Calu3 (cell line): ENCODE measurements at places on chromosomes 6 and 20. TPM values are rescaled to one million over a fixed set of nuclear protein-coding genes. Genes with fewer than 3 reads are reported as not detected.
A peak's percentile ranks its signal among the peaks of the same experiment; 100 is the strongest.

GRCh38 chr6:84467296-84467695, 239.9 kb upstream of the CEP162 start:
- peak overlapping the region; percentile 56 for H3K27ac ChIP-seq
- H3K4me1 ChIP-seq = peaks cover 48% of the 10 kb centered on the region
- H3K27me3 ChIP-seq = no peaks in the 10 kb centered on the region
- no peak overlapping the region for H3K4me3 ChIP-seq
- DNase-seq = no peak

- no peak within 1 kb of the TSS for H3K27ac ChIP-seq
- H3K27me3 ChIP-seq = peaks cover 88% of the 10 kb centered on the region
- peak; percentile 79 for DNase-seq
- H3K36me3 ChIP-seq = peaks cover 5% of the 10 kb centered on the region
- H3K4me3 ChIP-seq = peak within 1 kb of the TSS; percentile 46
Observed at GRCh38 chr20:46308258-46309157, at the start of gene CDH22. Gene CDH22 (minus strand): TSS chr20:46308498. CDS start chr20:46251294, 57,204 bp downstream.

- H3K4me3 ChIP-seq = no peak overlapping the region
- H3K27ac ChIP-seq = no peak overlapping the region
- DNase-seq = no peak
- H3K36me3 ChIP-seq = no peaks in the 10 kb centered on the region
- no peaks in the 10 kb centered on the region for H3K27me3 ChIP-seq
Observed at GRCh38 chr20:24289737-24290481, 179.5 kb upstream of the SYNDIG1 start.

GRCh38 chr6:43471399-43471798, 6.0 kb upstream of the TJAP1 start:
- no peak overlapping the region for H3K4me3 ChIP-seq
- DNase-seq = no peak
- no peaks in the 10 kb centered on the region for H3K36me3 ChIP-seq
- peaks cover under 1% of the 10 kb centered on the region for H3K4me1 ChIP-seq

DNA sequence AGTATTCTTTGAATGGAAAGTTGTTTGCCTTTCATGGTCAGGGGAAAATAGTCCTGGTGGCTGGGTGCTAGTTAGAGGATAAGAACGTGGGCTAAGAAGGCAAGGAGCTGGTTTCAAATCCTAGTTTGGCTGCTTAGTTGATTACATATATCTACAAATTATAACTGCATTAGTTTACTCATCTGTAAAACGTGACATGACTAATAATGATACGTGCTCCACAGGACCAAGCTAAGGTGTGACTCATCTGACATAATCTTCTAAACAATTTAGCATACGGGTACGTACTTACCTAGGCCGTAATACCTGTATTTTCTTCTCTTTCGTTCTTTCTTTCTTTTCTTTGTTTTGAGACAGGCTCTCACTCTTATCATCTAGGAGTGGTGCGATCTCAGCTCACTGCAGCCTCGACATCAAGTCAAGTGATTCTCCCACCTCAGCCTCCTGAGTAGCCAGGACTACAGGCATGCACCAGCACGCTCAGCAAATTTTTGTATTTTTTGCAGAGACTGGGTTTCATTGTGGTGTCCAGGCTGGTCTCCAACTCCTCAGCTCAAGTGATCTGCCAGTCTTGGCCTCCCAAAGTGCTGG, 1274.2 kb upstream of the GJE1 start:
- no peaks in the 10 kb centered on the region for H3K27me3 ChIP-seq
- peak overlapping the region; percentile 12 for H3K27ac ChIP-seq
- DNase-seq = no peak
- no peaks in the 10 kb centered on the region for H3K36me3 ChIP-seq
- peak overlapping the region; percentile 34 for H3K4me3 ChIP-seq

DNA sequence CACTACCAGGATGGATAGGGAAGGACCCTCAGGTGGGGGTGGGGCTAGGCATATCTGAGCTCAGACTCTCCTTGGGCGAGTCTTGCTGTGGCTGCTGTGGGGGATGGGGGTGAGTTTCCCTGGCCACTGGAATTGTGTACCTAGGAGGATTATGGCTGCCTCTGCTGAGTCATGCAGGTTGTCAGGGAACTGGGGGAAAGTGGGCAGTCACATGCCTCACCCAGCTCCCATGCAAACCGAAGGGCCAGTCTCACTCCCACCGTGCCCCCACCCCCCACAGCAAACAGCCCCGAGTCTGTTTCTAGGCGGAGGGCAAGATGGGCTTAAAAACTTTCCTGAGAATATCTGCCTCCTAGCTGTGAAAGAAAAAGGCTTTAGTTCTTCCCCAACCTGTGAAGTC, 210.3 kb upstream of the FERMT1 start:
- H3K4me1 ChIP-seq = no peaks in the 10 kb centered on the region
- H3K27me3 ChIP-seq = peaks cover 17% of the 10 kb centered on the region
- no peak for DNase-seq
- H3K27ac ChIP-seq = no peak overlapping the region

DNA sequence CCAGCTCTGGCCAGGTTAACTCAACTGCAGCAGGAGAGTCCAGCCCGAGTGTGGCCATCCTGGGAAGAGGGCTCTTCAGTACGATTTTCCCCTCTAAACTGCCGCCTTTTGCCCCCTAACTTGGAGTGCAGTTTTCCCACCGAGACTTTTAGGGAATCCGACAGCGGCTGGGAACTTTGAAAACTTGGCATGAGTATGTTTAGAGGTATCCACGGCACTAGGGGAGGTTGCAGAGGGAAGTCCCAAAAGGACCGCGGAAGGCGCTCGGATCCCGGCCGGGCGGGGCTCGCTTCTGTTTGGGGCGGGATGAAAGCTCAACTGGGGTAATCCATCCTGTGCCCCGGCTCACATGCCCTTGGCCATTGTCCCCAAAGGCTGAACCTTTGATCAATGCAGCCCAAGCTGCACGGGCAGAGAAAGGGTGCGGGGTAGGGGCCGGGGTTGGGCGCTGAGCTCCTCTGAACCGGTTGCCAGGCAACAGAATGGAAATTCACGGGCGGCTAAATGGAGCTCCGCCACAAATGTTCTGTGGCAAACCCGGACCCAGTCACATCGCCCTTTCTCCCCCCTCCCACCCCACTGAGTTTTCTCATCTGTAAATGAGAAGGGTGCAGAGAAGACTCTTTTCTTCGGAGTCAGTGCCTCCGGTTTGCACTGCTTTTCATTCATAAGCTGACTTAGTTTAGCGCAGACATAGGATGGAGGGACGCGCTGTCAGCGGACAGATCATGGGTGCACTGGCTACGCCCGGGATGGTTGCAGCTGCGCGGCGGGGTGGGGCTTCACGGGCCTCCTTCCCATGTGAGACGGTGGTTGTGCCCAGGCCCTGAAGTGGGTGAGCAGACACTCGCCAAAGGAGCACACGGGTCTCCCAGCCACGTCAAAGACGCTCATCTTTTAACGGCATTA, 2.3 kb downstream of the BMP6 start:
- H3K27ac ChIP-seq = no peak overlapping the region
- H3K27me3 ChIP-seq = peaks cover 54% of the 10 kb centered on the region
- peak; percentile 1 for DNase-seq
- no peaks in the 10 kb centered on the region for H3K4me1 ChIP-seq
- H3K36me3 ChIP-seq = peaks cover 7% of the 10 kb centered on the region
- peak overlapping the region; percentile 59 for H3K4me3 ChIP-seq

- H3K36me3 ChIP-seq = peaks cover 65% of the 10 kb centered on the region
- peak overlapping the region; percentile 12 for H3K4me3 ChIP-seq
- no peaks in the 10 kb centered on the region for H3K27me3 ChIP-seq
- peaks cover 75% of the 10 kb centered on the region for H3K4me1 ChIP-seq
Observed at GRCh38 chr20:58017231-58017969, 211.1 kb downstream of the ANKRD60 start.

DNA sequence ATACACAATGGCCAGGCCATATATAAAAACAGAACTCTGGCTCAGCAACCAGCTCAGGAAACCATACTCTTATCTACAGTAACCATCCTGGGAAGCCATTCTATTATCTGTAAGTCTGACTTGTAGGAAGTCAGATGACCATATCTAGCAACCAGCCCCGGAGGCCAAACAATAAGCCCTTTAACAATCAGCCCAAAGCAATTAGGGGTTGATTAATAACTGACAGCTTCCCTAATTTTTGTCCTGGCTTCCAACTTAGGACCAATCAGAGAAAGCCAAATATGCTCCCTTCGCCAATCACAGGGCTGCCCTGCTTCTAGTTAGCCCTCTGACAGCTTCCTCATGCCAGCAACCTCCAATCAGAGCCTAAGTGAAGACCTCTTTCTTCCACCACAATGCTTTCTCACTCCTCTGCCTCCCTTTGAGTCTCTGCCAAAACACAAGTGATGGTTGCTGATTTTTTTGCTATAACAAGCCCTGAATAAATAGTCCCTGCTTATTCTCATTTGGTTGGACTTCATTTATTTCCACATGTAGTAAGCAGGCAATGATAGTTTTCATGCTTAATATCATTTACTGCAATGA, 37.8 kb upstream of the STXBP5 start:
- H3K36me3 ChIP-seq = no peaks in the 10 kb centered on the region
- no peak overlapping the region for H3K4me3 ChIP-seq
- no peaks in the 10 kb centered on the region for H3K27me3 ChIP-seq
- no peaks in the 10 kb centered on the region for H3K4me1 ChIP-seq

GRCh38 chr6:89842228-89842627, 12.5 kb downstream of the CASP8AP2 start:
- DNase-seq = no peak
- H3K4me3 ChIP-seq = no peak overlapping the region
- no peak overlapping the region for H3K27ac ChIP-seq
- no peaks in the 10 kb centered on the region for H3K27me3 ChIP-seq
- H3K4me1 ChIP-seq = peaks cover 15% of the 10 kb centered on the region
- peaks cover 7% of the 10 kb centered on the region for H3K36me3 ChIP-seq

DNA sequence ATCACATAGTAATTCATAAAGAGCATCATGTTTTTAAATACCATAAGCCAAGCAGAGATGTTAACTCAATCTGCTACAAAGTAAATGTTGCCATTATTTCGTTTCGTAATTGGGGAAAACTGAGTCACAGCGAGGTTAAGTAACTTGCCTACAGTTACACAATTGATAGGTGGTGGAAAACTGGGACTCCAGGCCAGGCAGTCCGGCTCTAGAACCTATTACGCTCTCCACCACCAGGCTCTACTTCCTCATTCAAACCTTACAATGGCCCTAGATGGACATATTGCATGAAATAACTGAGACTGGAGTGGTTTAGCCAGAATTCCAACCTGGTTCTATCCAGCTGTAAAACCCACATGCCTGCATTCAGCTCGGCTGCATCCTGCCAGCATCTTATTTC, 58.2 kb downstream of the LINC00237 start:
- H3K4me3 ChIP-seq = no peak overlapping the region
- no peak overlapping the region for H3K27ac ChIP-seq
- no peak for DNase-seq
- no peaks in the 10 kb centered on the region for H3K36me3 ChIP-seq
- H3K27me3 ChIP-seq = no peaks in the 10 kb centered on the region

GRCh38 chr6:149855040-149855654, 9.0 kb downstream of the LRP11 start:
- H3K27ac ChIP-seq = peak overlapping the region; percentile 91
- no peaks in the 10 kb centered on the region for H3K27me3 ChIP-seq
- peaks cover 59% of the 10 kb centered on the region for H3K36me3 ChIP-seq
- DNase-seq = peak; percentile 70
- peak overlapping the region; percentile 68 for H3K4me3 ChIP-seq

- no peaks in the 10 kb centered on the region for H3K4me1 ChIP-seq
- no peaks in the 10 kb centered on the region for H3K36me3 ChIP-seq
- H3K27ac ChIP-seq = no peak overlapping the region
- no peak for DNase-seq
Observed at GRCh38 chr6:24574809-24575208, 71.2 kb downstream of the KIAA0319 start.

- H3K27ac ChIP-seq = no peak overlapping the region
- no peak for DNase-seq
- H3K27me3 ChIP-seq = no peaks in the 10 kb centered on the region
- H3K4me1 ChIP-seq = peaks cover 20% of the 10 kb centered on the region
Observed at GRCh38 chr6:130964808-130965604, 98.0 kb downstream of the EPB41L2 start.

DNA sequence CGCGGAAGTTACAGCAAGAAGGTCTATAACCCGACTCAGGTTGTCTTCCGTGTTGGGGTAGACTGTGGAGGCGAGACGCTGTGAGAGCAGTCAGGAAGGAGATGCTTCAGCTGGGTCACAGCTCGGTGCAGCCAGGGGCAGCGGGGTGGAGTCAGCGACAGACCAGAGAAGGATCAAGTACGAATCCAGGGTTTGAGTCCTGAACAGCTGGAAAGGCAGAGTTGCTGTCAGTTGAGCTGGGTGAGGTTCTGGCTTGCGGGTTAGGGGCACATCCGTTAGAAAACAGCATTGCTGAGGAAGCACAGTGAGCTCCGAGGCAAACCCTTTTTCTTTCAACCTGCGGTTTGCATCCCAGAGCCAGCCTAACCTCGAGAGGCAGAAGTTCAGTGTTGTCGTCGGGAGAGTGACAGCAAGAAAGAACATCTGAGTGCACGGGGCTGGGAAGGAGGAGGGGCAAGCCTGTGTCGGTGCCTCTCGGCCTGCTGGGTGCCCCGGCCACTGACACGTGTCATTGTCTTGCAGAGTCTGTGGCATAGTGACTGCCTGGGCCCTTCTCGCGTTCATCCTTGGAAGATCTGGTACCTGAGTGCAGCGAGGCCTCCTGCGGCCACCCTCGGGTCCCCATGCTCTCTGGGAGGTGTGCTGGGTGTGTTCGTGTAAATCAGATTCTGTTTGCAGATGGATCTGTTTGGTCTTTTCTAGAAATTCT, 20.0 kb downstream of the PNLDC1 start:
- H3K4me3 ChIP-seq = no peak overlapping the region
- DNase-seq = no peak
- no peak overlapping the region for H3K27ac ChIP-seq
- no peaks in the 10 kb centered on the region for H3K4me1 ChIP-seq
- no peaks in the 10 kb centered on the region for H3K36me3 ChIP-seq

GRCh38 chr6:37477656-37478435, 21.8 kb downstream of the CCDC167 start:
- DNase-seq = no peak
- H3K4me3 ChIP-seq = no peak overlapping the region
- no peak overlapping the region for H3K27ac ChIP-seq
- H3K36me3 ChIP-seq = peaks cover 26% of the 10 kb centered on the region

DNA sequence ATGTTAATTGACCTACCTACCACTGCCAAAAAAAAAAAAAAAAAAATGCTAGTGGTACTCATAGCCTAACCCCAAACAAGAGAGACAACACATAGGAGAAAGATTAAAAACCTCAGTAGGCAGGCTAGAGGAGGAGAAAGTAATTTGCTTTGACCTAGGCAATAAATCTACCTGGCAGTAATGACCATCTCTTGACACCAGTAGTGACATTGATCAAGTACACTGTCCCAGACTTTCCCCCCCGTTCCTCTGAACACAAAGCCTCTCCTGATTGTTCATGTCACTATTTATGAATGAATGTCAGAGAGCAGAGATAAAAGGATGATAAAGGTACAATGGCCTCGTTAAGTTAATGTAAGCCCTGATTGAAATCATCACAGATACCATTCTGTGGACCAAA, 746.8 kb downstream of the CBLN4 start:
- H3K27ac ChIP-seq = no peak overlapping the region
- H3K4me3 ChIP-seq = no peak overlapping the region
- no peaks in the 10 kb centered on the region for H3K36me3 ChIP-seq
- DNase-seq = no peak

- H3K36me3 ChIP-seq = no peaks in the 10 kb centered on the region
- DNase-seq = no peak
- H3K4me1 ChIP-seq = peaks cover 14% of the 10 kb centered on the region
Observed at GRCh38 chr6:125586605-125587004, 162.8 kb upstream of the HEY2 start.

The CBFA2T2 gene
- 17.8 and 20.5 TPM in 2 replicates for total RNA-seq

The FAM209B gene
- not detected in 2 replicates for total RNA-seq

The ZBP1 gene
- 2.9 and 12.5 TPM in 2 replicates for total RNA-seq

The ZNF391 gene
- 3.7 and 4.6 TPM in 2 replicates for total RNA-seq

The RAET1E gene
- 0.22 TPM in 1 of 2 replicates, not detected in the other for total RNA-seq

The PHIP gene
- total RNA-seq = 43.3 and 50.8 TPM in 2 replicates

The GLO1 gene
- 137 and 147 TPM in 2 replicates for total RNA-seq

The GRM1 gene
- total RNA-seq = 0.12 TPM in 1 of 2 replicates, not detected in the other

The HTR1E gene
- total RNA-seq = not detected in 2 replicates
